HFF-Myc (cell line): ENCODE measurements at places on chromosomes 16 and 17.

DNA sequence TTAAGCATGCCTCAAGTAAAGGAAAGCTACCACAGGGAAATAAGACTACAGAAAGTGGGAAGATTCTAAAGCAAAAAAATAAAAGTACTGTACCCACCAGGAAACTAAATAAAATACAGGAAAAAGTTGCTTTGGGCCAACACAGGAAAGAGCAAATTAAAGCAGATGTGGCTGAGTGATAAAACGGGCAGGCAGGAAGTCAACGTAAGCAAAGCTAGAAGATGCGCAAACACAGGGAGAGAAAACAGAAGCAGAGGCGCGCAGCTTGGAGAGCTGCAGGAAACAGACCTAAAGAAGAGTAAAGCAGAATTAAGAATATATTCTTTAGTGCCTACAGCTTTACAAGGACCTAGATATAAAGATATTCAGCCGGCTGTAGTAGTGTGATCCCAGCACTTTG, 21.7 kb downstream of the USP36 start:
- no peak for DNase-seq

DNA sequence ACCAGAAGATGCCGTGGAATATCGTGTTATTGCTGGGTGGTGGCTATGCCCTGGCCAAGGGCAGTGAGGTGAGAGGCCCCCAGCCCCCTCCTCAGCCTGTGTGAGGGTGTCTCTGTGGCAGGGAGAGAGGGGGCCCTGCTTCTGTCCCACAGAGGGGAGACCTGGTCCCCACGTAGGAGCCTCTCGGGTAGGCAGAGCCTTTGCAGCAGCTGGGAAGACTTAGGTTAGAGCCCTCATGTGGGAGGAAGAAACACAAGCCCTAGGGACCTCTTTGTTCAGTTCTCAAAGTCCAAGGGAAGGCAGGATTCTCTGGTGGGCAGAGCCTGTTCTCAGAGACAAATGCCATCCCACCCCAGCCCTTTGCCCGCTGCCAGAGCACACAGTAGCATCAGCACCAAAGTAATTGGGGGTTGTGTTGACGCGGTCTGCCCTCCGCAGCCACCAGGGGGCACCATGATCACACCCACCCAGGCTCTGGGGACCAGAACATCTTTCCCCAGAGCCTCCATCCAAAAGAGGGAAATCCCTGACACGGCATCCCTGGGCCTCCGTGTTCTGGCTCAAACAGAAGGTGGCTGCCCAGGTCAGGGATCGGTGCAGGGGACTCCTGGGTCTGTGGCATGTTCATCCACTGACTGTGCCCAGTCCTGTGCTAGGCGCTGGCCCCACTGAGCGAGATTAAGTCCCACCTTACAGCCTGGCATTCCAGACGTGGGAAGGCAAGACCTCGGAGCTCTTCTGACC, 11.5 kb upstream of the FOXN1 start:
- peak; percentile 30 for DNase-seq

DNA sequence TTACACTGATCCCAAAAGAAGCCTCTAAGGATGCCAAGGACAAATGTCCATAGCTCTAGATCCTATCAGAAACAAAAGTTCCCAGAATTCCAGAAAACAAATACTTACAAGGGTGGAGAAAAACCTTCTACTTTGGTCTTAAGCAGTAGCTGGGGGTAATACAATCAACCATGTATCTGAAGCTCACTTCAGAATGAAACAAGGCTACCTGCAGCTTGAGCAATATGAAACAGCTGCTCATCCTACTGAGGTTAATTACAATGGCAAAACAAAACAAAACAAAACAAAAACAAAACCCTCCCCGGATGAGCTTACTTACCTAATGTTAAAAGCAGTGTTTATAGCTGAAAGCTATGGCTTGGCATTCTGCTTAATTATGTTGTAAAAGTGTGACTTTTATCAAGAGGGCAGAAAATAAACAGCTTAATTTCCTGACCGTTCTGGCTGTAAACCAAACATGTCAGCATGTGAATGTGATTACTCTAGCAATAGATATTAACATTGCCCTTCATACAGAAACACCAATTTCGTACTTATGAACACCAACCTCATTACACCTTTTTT, 10.5 kb downstream of the PDZD9 start:
- no peak for DNase-seq

DNA sequence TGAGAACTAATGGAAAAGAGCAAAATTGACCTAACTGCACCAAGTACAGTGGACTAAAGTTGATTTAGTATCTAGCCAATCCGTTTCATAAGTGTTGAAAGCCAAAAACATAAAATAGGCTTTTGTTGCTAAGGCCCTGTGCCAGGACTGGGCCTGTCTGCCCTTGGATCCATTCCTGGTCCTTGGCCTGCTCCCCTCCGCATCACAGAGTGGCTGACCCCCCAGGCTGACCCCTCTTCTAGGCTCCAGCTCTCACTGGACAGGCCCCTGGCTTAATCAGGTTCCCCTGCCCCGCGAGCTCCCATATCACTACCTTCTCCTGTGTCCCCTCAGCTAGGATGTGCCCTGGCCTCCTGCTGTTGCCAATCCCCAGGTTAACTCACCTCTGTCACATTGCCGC, 313.6 kb upstream of the MYOCD start:
- DNase-seq, result no peak

- DNase-seq, result no peak
Measured at GRCh38 chr17:48037036-48037837, at the start of gene COPZ2. TSS of gene COPZ2 (minus strand) at chr17:48037797. CDS start at chr17:48037777, 20 bp downstream.

- no peak for DNase-seq
Measured at GRCh38 chr17:49316258-49316570, 45.8 kb downstream of the ZNF652 start.

- no peak for DNase-seq
Measured at GRCh38 chr17:50152736-50153135, 2.3 kb upstream of the PPP1R9B start.

DNA sequence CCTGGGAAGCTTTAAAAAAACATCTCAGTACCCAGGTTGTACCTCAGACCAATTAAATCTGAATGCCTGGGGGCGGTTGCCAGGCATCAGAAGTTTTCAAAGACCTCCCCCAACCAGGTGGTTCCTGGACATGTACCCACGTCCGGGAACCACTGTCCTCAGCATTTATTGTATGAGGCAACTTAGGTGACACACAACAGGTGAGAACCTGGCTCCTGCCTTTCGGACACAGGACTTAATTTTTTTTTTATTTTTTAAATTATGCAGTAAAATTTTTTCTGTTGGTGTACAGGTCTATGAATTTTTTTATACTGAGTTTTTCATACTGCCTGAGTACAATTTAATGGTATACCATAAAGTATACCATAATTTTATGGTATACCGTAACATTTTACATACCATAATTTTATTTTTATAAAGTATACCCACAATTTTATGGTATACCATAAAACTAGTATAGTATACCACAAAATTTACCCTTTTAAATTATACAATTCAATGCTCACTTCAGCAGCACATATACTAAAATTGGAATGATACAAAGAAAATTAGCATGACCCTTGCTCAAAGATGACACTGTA, 38.7 kb upstream of the DHX8 start:
- DNase-seq, result no peak

- no peak for DNase-seq
Measured at GRCh38 chr17:38848939-38849605, 4.4 kb downstream of the RPL23 start.

GRCh38 chr17:79072544-79072943, 2.1 kb upstream of the ENGASE start:
- no peak for DNase-seq

DNA sequence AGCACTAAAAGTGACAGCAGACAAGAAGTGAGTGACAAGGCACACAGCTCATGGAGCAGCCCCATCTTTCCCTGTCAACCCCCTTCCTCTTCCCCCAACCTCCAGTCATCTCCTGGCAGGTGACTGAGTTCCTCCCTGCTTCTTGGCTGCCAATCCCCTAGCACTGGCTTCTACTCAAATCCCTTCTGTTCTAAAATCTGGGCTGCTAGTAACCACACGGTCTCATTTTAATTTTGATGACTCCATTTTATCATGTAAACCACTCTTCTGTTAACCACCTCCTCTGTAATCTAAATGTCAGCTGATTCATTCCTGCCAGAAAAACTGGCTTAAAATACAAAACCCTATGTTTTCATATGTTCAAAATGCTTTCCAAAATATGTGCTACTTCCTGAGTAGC, 419.8 kb upstream of the MON1B start:
- no peak for DNase-seq

DNA sequence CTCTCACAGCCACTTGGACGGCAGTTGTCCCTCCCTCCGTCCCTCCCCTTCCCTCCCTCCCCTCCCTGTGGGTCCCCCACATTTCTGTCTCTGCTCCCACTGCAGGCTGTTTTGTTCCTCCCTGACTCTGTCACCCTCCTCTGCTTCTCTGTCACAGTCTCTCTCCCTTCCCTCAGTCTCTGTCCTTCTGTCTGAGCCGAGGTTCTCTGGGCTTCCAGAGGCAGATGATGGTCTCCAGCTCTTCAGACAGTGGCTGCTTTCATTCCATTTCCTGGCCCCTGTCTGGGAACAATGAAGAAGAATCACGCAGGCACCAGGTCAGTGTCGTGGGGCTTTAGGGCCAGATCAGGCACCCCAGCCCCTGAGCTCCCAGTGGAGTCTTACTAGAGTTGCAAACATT, 8.8 kb upstream of the CYB561 start:
- no peak for DNase-seq

- peak; percentile 85 for DNase-seq
Measured at GRCh38 chr16:87581857-87582215, 20.5 kb upstream of the JPH3 start.

DNA sequence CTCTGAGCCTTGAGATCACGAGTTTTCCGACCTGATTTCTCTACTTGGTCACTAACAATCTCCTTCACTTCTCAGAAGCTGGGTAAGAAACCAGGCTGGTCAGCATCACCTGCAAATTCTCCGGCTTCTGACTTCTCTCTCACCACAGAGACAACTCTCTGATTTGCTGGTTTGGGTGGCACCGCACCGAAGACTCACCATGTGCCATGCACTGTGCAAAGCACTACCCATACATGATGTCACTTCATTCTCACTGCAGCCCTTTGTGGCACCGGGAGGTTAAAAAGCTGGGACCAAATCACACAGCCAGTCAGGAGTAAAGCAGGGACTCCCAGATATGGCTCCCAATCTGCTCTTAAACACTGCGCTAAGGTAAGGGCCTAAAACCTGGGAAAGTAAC, 647 bp downstream of the VAC14 start:
- no peak for DNase-seq

- DNase-seq, result no peak
Measured at GRCh38 chr17:77811521-77811920, 147.0 kb upstream of the TNRC6C start.

DNA sequence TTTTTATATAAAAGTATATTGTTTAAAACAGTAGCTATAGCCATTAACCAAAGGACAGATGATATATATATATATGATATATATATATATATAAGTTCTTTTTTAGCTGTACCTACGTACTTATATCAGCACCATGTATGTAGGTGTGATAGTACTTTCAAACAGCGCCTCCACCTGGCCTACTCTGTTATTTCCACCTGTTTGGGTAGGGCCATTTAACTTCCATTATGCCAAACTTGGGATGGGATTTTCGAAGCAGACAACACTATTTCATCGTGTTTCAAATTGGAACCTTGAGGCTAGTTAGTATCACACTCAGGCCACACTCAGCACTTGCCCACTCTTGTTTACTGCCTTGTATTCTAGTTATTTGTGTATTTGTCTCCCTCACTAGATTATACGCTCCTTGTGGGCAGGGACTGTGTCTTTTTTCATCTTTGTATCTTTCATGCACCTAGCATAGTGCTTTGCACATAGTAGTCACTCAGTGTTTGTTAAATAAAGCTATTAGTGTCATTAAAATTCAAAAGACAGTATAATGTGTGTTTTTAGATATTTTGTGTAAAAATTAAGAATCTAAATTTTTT, 11.8 kb upstream of the CLTC start:
- DNase-seq, result no peak

GRCh38 chr16:11414815-11415775, 69.8 kb downstream of the RMI2 start:
- DNase-seq, result no peak

DNA sequence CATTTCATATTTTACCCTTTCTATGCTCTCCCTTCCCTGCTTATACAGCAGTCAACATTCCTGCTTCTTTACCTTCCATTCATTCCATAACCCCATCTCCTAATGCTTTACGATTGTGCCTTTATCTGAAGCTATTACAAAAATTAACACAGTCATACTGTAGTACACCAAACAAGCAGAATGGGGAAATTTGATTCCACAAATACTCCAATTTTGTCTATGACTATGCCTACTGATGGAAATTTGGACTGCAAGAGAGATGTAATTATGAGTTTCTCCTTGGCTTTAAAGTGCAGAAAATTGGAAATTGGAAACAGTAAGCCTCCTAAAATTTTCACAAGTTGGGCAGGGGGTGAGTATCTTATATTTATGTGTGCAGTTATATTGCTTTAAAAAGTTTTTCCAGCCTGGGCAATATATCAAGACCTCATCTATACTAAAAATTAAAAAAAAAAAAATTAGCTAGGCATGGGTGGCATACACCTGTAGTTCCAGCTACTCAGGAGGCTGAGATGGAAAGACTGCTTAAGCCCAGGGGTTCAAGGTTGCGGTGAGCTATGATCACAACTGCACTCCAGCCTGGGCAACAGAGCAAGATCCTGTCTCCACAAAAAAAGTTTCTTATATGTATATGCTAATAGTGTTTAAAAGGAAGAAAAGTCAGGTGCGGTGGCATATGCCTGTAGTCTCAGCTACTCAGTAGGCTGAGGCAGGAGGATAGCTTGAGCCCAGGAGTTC, 3.0 kb downstream of the APPBP2 start:
- no peak for DNase-seq

DNA sequence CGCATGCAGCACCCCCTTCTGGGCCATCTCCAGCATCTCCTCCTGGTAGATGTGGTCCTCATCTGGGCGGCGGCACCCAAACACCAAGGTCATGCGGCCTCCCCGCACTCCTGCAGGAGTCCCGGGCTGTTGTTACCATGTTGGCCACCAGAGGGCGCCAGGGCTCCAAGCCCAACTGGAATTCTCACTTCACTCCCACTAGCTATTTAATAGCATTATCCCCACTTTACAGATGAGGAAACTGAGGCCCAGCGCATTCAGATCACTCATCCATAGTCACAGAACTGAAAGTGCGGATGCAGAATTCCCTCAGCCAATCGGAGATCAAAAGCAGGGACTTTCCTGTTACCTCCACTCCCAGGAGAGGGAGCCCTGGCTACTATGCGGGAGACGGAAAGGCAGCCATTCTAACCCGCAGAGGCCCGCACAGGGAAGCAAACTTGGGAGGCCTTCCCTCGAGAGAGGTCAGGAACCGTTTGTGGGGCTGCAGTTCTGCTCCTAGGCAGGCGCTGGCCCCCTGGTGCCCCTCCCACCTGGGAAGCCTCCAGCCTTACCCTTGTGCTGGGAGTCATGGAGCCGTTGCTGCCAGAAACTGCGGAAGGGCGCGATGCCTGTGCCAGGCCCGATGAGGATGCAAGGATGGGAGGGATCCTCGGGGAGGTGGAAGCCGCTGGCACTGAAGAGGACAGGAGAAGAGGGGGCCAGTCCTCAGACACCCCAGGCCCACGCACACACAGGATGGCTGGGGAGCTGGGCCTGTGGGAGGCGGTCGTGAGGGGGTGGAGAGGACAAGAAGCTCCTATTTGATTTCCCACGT, 40.1 kb downstream of the NOS2 start:
- DNase-seq, result no peak

- DNase-seq, result no peak
Measured at GRCh38 chr16:28846933-28847273, 755 bp upstream of the TUFM start.
